ENCODE measurements at places on chromosomes 3 and 15. TPM values are rescaled to one million over a fixed set of nuclear protein-coding genes. Genes with fewer than 3 reads are reported as not detected.

SLCO2A1 gene
- not detected for total RNA-seq

GRCh38 chr3:143763564-143764162 lies 84.6 kb downstream of the SLC9A9 start:
- DNase-seq: no peak

GRCh38 chr15:59166601-59167265 lies 39.9 kb upstream of the LDHAL6B start:
- no peak for DNase-seq

AGBL1 gene
- not detected for total RNA-seq

LRTM1 gene
- total RNA-seq: not detected

DNA sequence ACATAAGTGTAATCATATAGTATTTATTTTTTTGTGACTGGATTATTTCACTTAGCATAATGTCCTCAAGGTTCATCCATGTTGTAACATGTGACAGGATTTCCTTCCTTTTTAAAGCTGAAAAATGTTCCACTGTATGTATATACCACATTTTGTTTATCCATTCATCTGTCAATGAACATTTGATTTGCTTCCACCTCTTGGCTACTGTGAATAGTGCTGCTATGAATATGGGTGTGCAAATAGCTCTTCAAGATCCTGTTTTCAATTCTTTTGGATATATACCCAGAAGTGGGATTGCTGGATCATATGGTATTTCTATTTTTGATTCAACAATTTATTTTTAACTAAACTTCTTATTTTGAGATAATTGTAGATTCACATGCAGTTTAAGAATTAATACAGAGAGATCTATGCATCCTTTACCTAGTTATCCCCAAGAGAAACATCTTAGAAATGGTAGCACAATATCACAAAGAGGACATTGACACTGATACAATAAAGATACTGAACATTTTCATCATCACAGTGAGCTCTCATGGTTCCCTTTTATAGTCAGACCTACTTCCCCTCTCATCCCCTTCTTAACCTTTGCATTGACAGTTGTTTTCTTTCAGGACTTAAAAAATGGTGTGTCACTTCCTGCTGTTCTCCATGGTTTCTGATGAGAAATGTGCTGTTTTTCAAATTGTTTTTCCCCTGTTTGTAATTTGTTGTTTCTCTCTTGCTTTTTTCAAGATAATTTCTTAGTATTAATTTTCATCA lies 90.1 kb downstream of the SATB1 start:
- no peak for DNase-seq

- no peak for DNase-seq
Measured at GRCh38 chr3:15300323-15301078, 31.9 kb downstream of the SH3BP5 start.

Data from activated CD8-positive, alpha-beta T cell treated with anti-CD3 and anti-CD28 coated beads for 36 hours (primary cell).